ENCODE measurements at places on chromosomes 11 and 22.
A peak's percentile ranks its signal among the peaks of the same experiment; 100 is the strongest.

DNA sequence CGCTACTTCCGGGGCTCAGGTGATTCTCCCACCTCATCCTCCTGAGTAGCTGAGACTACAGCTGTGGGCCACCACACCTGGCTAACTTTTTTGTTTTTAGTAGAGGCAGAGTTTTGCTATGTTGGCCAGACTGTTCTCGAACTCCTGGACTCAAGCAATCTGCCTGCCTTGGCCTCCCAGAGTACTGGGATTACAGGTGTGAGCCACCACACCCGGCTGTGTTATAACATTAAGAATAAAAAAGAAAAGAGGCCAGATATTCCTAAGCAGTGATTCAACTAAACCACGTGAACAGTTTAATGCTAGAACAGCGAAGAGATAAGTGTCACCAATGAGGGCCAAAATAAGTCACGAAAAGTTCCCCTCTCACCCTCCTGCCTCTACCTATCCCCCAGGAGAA lies 3.7 kb downstream of the PRDM10 start:
- DNase-seq: no peak

- DNase-seq: no peak
These were observed 51.8 kb upstream of the LMO1 start for GRCh38 chr11:8315463-8315862.

DNA sequence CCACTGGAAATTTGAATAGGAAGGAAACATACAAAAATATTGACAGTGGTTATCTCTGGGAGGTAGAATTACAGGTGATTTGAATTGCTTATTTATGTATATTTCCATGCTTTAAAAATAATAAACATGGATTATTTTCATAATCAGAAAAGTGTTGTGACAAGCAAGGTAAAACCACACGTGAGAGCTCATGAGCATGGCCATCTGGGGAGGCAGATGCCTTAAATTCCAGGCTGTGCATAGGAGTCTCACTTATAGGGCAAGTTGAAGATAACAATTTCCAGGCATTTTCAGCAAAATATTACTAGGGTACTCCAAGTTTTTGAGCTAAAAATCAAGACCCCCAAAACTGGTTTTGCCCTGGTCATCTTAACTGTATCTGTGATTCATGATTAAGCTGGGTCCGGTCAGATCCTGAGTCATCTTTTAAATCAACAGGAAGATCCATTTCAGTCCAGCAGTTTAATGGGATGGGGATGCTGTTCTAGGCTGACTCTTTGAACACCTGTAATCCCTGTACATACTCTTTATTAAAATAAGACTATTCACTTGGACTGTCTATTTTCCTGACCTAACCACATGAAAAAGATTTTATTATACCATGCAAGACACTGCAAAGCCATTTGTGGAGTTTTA lies 115.8 kb upstream of the NARS2 start:
- DNase-seq: peak; percentile 18

DNA sequence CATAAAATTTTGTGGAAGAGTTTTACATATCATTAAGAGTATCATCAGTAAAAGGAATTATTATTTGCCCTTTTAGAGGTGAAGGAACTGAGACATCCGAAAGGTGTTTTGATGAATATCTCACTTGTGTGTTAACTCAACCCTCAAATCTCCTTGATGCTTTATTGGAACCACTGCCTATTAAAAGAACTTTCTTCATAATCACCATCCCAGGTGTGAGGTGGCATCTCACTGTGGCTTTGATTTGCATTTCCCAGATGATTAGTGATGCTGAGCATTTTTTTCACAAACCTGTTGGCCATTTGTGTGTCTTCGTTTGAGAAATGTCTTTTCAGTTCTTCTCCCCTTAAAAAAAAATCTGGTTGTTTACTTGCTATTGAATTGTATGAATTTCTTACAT lies 134.0 kb upstream of the SYN3 start:
- no peak for DNase-seq

DNA sequence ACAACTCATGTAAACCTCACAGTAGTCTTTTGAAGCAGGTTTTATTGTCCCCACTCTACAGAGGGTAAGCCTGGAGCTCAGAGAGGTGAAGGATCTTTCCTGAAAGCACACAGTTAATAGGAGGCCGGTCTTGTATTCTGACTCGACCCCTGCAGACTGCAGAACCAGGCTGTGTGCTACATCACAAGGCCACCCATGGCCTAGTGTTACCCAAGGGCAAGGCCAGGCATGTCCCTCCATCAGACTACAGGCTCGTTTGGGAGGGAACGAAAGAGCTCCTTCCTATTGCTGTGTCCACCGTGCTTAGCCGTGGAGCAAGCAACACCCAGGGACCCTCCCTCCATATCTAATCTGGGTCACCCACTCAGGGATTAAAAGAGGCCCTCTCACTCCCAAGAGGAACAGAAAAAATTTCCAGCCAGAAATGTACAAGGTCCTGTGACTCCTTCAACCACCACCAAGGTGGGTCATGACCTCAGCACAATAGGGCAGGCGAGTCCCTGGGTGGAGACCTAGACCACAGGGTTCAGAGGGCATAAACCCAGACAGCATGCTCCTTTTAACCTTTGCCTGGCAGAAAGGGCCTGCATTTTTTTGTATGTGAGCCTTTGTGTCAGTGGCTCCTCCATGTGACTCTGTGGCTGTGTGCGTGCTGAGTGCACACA lies 6.3 kb upstream of the SMIM35 start:
- no peak for DNase-seq
